T1000 (cell line): ENCODE measurements at places on chromosomes 12 and 14.
A peak's percentile ranks its signal among the peaks of the same experiment; 100 is the strongest.

- no peak for DNase-seq
Observed at GRCh38 chr14:64826333-64826732, 53.4 kb downstream of the SPTB start.

GRCh38 chr12:114924946-114925475, 241.0 kb upstream of the TBX3 start:
- DNase-seq = no peak

DNA sequence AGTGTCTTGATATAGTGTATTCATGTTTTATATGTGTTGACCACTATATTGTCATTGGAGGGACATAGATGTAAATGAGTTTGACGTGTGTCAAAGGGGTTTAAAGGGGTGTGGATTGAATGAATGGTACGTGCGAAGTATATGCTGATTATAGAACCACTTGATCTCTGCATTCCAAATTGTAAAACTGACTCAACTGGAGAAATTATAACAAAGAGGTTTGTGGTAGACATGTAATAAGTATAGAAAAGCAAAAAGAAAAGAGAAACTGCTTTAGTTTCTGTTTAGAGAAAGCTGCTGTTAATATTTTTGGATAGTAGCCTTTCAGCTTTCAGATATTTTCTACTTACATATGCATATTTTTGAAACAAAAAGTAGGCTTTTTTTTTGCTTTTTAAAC, 8.9 kb upstream of the MYRFL start:
- DNase-seq = no peak

GRCh38 chr14:68857516-68858070, 64.7 kb upstream of the ZFP36L1 start:
- DNase-seq = no peak

- DNase-seq = no peak
Observed at GRCh38 chr14:90732139-90732538, 84.1 kb downstream of the TTC7B start.

- peak; percentile 39 for DNase-seq
Observed at GRCh38 chr14:101559624-101560533, 1.4 kb upstream of the DIO3 start.

GRCh38 chr14:100432652-100433427, 109.7 kb downstream of the SLC25A47 start:
- no peak for DNase-seq
